HFFc6 (cell line): ENCODE measurements at places on chromosomes 7 and 10.

- H3K27ac ChIP-seq, result no peak overlapping the region
- H3K27me3 ChIP-seq, result peaks cover 18% of the 10 kb centered on the region
- H3K4me1 ChIP-seq, result no peaks in the 10 kb centered on the region
- H3K4me3 ChIP-seq, result no peak overlapping the region
Measured at GRCh38 chr7:43058271-43059066, 54.0 kb upstream of the HECW1 start.

GRCh38 chr10:70596860-70597809, 5.4 kb downstream of the PRF1 start:
- DNase-seq, result no peak
- H3K4me3 ChIP-seq, result no peak overlapping the region
- H3K36me3 ChIP-seq, result no peaks in the 10 kb centered on the region
- no peaks in the 10 kb centered on the region for H3K4me1 ChIP-seq

DNA sequence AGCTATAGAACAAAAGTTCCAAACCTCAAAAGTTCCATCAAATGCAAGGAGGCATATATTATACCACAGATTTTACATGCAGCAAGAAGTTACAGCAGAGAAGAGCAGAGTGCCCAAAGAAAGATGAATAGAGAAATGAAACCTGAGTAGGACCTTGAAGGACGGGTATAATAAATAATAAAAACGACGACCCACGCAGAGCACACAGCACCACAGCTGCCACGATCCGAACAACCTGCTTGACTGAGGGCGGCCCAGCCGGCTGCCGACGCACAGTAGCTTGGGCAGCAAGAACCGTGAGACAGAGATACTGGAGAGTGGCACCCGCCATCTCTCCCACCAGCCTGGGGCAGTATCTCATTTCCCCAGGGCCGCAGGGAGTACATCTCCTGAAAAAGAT, 79.0 kb downstream of the HIPK2 start:
- H3K36me3 ChIP-seq, result peaks cover 17% of the 10 kb centered on the region
- peaks cover 6% of the 10 kb centered on the region for H3K27me3 ChIP-seq
- no peak for DNase-seq
- H3K4me3 ChIP-seq, result no peak overlapping the region

- no peak overlapping the region for H3K4me3 ChIP-seq
- H3K27me3 ChIP-seq, result peaks cover 12% of the 10 kb centered on the region
- DNase-seq, result no peak
- no peaks in the 10 kb centered on the region for H3K36me3 ChIP-seq
Measured at GRCh38 chr7:121531175-121532070, 135.3 kb upstream of the FAM3C start.

GRCh38 chr7:18201350-18201749, 173.7 kb upstream of the PRPS1L1 start:
- DNase-seq, result no peak
- no peak overlapping the region for H3K27ac ChIP-seq
- no peaks in the 10 kb centered on the region for H3K36me3 ChIP-seq
- H3K4me3 ChIP-seq, result no peak overlapping the region
- no peaks in the 10 kb centered on the region for H3K4me1 ChIP-seq
- H3K27me3 ChIP-seq, result no peaks in the 10 kb centered on the region

DNA sequence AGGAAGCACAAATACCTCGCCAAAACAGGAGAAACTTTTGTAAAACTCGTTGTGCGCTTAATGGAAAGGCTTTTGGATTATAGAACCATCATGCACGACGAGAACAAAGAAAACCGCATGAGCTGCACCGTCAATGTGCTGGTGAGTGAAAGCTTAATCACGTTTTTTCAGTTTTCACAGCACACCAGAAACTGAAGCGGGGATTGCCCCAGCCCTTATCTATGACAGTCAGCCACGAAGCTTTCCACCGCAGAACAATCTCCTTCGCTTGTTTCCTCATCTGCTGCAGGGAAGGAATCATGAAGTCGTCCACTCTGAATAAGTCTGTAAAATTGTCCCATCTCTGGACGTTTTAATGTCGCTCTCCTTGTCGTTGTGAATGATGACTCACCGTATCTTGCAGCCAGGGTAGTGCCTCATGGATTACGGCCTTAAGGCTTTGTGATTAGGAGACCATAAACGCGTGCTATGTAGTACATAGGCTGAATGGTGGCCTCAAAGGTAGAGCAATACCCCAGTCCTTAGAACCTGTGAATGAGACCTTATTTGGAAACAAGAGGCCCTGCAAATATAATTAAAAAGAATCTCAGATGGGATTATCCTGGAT, 174.9 kb upstream of the NPS start:
- H3K27me3 ChIP-seq, result no peaks in the 10 kb centered on the region
- peaks cover 9% of the 10 kb centered on the region for H3K36me3 ChIP-seq
- no peak overlapping the region for H3K4me3 ChIP-seq
- H3K27ac ChIP-seq, result no peak overlapping the region

GRCh38 chr7:16657656-16658279, 11.8 kb downstream of the BZW2 start:
- peaks cover 61% of the 10 kb centered on the region for H3K4me1 ChIP-seq
- H3K36me3 ChIP-seq, result peaks cover 13% of the 10 kb centered on the region
- DNase-seq, result peak; percentile 75
- peak overlapping the region; percentile 88 for H3K27ac ChIP-seq

GRCh38 chr7:82816272-82816671, 346.4 kb downstream of the PCLO start:
- no peak overlapping the region for H3K4me3 ChIP-seq
- H3K27ac ChIP-seq, result no peak overlapping the region
- DNase-seq, result no peak
- H3K27me3 ChIP-seq, result peaks cover 7% of the 10 kb centered on the region

DNA sequence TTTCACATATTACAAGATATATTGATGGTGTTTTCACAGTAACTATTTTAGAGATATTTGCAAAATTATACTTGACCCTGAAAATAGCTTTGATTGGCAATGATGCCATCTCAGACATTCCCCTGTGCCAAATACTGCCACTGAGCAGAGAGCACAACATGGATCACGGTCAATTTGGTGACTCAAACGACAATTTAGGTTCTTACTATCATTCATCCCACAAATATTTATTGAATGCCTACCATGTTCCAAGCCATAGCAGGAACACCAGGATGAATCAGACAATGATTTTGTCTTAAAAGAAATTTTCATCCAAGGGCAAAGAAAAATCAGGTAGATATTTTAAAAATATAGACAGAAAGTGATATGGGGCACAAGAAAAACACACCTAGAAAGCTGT, 153.2 kb upstream of the ADO start:
- H3K27me3 ChIP-seq, result no peaks in the 10 kb centered on the region
- H3K27ac ChIP-seq, result no peak overlapping the region; the same call in 1 of the 2 replicates
- 0 out of 2 replicates have a peak overlapping the region, but pooled peaks have one; percentile 1 for H3K4me3 ChIP-seq
- peaks cover 31% of the 10 kb centered on the region for H3K4me1 ChIP-seq

DNA sequence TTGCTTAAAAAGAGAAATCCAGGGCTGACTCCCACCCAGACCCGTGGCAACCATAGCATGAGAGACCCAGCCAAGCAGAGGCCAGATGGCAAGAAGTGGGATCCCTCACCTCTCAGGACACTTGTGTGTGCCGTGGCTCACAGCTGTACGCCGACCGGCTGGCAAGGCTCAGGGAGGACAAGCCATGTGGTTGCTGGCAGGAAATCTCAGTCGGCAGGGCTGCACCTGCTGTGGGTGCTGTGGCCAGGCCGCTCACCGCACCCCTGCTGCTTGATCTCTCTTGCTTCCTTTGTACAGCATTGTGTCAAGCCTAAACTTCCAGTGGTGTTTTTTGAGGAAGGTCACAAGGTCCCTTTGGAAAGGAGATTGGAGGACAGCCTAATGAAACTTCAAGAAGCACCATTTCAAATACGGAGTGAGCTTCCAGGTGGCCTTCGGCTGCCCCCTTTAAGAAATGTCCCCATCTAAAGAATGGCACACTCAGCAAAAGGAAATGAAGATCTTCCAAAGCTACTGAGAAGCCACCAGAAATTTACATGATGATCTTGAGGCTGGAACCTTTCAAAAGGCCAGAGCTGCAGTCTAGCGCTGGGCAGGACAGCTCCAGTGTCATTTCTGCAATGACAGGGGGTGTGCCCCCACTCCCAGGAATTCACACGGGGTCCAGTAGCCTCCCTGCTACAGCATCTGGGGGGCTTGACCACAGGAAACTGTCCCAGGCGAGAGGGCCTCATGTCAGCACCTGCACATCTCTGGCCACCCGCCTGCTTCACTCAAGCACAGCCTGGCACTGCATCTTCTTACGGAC, 409.0 kb upstream of the MGMT start:
- H3K36me3 ChIP-seq, result no peaks in the 10 kb centered on the region
- H3K4me3 ChIP-seq, result no peak overlapping the region

- peaks cover 16% of the 10 kb centered on the region for H3K36me3 ChIP-seq
- peaks cover 4% of the 10 kb centered on the region for H3K27me3 ChIP-seq
- H3K4me3 ChIP-seq, result peak overlapping the region; percentile 97
- H3K4me1 ChIP-seq, result peaks cover 21% of the 10 kb centered on the region
- no peak for DNase-seq
- H3K27ac ChIP-seq, result peak overlapping the region; percentile 98
Measured at GRCh38 chr10:112949143-112949823, 764 bp upstream of the TCF7L2 start.

- no peak for DNase-seq
- H3K4me3 ChIP-seq, result no peak overlapping the region
- H3K27ac ChIP-seq, result peak overlapping the region; percentile 97
- H3K36me3 ChIP-seq, result peaks cover 31% of the 10 kb centered on the region
- peaks cover 89% of the 10 kb centered on the region for H3K4me1 ChIP-seq
Measured at GRCh38 chr10:119659951-119660350, 8.8 kb downstream of the BAG3 start.
